CD4-positive, alpha-beta T cell treated with Interleukin-17A for 4 hours (primary cell): ENCODE measurements at places on chromosomes 16 and 17.

DNA sequence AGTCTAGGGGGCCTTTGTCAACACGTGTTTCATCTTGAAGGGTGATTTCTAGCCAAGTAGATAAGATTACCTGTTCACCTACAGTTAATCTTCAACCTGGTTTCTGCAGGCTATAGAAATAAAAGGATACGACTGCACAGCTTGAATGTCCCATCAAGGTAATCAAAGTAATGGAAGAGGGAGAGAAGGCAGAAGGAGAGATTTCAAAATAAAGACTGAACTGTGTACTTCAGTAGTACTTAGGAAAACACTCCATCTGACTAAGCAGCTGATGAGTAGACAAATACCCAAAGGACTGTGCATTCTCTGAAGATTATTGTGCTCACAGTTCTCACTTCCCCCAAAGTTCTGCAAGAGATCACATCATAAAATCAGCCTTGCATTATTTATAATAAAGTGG, 5.8 kb upstream of the RFFL start:
- DNase-seq: no peak

DNA sequence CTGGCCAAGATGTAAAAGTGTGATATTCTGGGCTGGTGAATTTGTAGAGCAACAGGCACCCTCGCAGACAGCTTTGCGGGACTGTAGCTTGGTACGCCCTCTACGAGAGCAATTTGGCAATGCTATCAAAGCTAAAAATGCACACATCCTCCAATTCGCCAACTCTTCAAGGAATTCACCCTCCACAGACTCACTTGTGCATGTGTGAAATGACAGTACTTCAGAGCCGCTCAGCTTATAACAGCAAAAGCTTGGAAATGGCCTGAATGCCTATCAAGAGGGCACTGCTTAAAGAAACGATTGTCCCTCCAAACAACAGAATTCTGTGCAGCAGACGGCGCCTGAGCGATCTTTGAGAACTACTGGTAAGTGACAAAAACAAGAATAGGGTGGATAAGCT, 130.8 kb downstream of the SDK2 start:
- no peak for DNase-seq

- no peak for DNase-seq
Observed at GRCh38 chr16:6374821-6375220, 957.8 kb upstream of the RBFOX1 start.

DNA sequence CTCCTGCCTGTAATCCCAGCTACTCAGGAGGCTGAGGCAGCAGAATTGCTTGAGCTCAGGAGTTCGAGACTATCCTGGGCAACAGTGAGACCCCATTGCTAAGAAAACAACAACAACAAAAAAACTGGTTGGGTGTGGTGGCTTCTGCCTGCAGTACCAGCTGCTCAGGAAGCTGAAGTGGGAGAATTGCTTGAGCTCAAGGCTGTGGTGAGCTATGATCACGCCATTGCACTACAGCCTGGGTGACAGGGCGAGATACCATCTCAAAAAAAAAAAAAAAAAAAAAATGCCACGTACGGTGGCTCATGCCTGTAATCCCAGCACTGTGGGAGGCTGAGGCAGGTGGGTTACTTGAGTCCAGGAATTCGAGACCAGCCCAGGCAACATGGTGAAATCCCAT, 34.1 kb downstream of the NME2 start:
- peak; percentile 10 for DNase-seq

- DNase-seq: no peak
Observed at GRCh38 chr16:72191551-72191950, 19.6 kb upstream of the PMFBP1 start.

- DNase-seq: no peak
Observed at GRCh38 chr17:68443972-68444464, 13.3 kb downstream of the WIPI1 start.

GRCh38 chr17:2963332-2964027, 99.9 kb downstream of the OR1D5 start:
- no peak for DNase-seq

DNA sequence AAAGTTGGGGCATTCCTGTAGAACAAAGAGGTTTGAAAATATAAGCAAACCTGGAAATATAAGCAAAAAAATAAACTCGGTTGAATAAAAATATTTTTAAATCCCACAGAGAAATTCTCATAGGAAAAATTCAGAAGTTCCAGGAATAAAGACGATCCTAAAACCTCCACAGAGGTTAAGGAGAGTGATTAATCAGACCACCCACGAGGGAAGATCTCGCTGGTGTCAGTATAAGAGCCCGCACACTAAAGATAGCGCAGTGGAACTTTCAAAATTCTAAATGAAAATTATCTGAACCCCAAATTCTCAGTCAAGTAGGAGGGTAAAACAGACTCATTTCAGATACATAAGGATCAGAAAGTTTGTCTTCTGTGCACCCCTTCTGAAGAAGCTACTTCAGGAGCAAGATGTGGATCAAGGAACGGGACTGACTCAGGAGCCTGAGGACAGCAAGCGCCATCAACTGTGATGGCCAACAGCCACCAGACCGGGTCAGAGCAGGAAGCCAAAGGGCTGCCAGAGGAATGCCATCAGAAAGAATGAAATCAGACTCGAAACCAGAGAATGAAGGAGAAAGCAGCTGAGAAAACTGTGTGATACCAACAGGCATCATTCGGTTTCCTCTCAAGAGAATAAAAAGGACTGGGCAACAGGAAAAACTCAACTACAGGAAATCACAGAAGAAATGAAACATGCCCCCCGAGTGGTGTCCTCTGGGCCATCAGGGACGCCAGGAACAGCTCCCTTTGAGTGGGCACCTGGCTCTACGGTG, 66.9 kb downstream of the CYTH1 start:
- DNase-seq: no peak

GRCh38 chr17:3762922-3763776, 37.8 kb downstream of the ITGAE start:
- DNase-seq: peak; percentile 48

- no peak for DNase-seq
Observed at GRCh38 chr17:34720760-34721159, 141.4 kb downstream of the TMEM132E start.

GRCh38 chr17:1533661-1534325, 17.4 kb upstream of the INPP5K start:
- DNase-seq: no peak

DNA sequence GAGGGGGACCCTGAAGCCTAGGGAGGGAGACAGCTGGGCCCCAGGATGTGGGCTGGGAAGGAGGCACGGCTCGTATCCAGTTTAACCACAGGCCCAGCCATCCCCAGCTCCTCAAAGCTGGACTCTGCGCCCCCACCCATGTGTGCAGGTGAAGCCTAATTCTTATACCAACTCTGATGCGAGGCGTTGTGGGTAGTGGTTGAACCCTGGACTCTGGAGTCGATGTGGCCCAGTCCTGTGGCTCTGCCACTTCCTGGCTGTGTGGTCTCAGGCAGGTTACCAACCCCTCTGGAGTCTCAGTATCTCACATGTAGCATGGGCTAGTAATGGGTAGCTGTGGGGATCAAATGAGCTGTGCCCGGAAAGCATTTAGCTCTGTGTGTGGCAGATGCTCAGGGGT, 60.4 kb upstream of the TOB1 start:
- DNase-seq: no peak

DNA sequence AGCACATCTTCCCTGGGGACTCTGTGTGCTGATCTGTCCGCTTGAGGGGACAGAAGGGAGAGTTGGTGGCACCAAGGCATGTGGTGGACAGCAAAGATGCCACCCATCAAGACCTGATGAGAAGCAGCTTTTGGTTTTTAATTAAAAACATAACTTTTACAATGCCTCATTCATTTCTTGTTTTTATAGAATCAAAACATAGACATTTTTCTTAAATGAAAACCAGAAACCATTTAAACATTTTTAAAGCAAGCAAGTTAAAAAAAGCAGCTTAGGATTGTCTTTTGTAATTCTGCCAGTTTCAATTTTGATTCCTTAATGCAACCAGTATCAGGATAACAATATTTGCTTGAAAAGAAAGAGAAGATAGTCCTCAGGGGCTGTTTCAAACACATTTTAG, 123.7 kb upstream of the AXIN2 start:
- no peak for DNase-seq

- no peak for DNase-seq
Observed at GRCh38 chr16:85738923-85739715, 11.8 kb downstream of the C16orf74 start.

GRCh38 chr17:59093145-59093701, 13.5 kb downstream of the TRIM37 start:
- DNase-seq: no peak

- peak; percentile 36 for DNase-seq
Observed at GRCh38 chr17:15260376-15261257, 4.5 kb downstream of the PMP22 start.
